ENCODE measurements at places on chromosomes 2 and 18. TPM values are rescaled to one million over a fixed set of nuclear protein-coding genes. Genes with fewer than 3 reads are reported as not detected.

DNA sequence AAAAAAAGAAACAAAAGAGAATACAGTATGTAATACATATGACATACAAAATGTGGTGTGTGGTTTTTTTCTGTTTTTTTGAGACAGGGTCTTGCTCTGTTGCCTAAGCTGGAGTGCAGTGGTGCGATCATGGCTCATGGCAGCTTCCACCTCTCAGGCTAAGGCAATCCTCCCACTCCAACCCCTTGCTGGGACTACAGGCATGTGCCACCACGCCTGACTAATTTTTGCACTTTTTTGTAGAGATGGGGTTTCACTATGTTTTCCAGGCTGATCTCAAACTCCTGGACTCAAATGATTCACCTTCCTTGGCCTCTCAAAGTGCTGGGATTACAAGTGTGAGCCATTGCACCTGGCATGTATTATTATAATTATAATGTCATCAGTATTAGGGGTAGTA, 38.9 kb downstream of the DHX57 start:
- no peak for DNase-seq

DNA sequence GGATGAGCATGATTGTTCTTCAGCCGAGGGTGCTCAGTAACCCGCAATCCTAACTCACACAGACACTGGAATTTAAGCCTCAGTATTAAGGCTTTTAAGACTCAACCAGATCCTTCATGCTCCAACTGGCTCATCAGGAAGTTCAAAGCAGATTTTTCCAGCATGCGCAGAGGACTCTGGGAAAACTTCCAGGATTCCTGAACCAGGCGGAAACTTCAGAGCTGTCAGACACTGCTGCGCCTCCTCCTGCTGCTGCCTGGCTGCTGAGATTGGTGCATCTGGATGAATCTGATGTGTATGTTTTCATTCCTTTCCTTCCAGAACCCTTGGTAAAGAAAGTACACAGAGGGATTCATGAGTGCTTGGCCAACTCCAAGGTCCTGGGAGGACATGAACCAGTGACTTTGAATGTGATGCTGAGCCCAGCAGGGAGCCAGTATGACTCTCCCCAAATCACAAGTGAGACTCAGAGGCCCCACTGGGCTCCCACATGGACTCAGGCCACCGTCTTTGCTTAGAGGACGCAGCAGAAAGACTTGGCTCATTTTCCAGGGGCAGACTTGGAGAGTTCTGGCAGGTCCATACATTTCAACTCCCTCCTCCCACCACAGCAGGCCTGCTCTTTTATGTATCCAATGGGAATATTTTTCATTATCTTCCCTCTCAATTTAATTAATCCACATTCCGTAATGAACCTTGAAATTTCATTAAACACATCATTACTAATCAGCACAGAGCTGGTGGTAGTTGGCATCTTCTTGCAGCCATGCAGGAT, 143.5 kb upstream of the HDAC4 start:
- DNase-seq: peak; percentile 94

GRCh38 chr18:10100196-10100595, 186.4 kb downstream of the VAPA start:
- peak; percentile 42 for DNase-seq

DNA sequence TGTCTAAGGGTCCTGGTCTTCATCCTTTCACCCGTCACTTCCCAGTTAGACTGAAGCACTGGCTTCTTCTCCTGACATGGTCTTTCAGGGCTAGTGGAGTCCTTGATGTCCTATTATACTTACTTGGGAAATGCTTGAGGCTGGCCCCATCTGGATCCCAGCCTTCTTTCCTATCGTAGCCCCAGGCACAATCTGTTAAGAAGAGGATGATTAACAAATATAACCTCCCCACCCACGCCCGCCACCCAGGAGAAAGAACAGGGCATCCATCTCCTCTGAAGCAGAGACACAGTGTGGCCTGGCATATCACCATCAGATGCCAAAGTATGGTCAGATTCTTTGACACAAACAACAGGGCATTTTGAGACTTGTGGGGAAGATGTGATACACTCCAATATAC, 530.1 kb downstream of the SOX11 start:
- no peak for DNase-seq

DNA sequence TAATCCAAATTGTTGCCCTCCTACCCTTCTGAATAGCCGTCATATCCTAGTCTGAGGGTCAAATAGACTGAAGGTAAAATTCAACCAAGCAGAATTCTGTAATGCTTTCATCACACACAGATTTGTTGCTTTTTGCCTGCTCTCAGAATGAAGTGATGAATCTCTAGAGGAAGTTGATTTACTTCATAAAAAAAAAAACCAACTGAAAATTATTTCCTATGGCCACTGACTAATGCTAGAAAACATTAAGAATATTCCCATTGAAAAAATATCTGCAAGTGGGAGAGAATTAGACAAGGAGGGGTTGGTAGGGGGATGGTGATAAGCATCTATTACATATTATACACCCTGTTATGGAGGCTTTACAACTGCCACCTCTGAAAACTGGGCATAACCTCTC, 2.3 kb upstream of the IL1RL2 start:
- no peak for DNase-seq

GRCh38 chr18:10002280-10002679, 88.5 kb downstream of the VAPA start:
- no peak for DNase-seq

DNA sequence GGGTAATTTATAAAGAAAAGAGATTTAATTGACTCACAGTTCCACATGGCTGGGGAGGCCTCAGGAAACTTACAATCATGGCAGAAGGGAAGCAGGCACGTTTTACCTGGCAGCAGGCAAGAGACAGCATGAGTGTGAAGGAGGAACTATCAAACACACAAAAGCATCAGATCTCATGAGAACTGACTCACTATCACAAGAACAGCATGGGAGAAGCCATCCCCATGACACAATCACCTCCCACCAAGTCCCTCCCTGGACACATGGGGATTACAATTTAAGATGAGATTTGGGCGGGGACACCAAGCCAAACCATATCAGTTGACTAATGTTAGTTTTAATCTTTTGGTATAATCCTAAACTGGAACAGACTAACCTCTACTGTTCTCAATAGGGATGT, 49.1 kb upstream of the CPO start:
- no peak for DNase-seq

- DNase-seq: no peak
These were observed 50.5 kb downstream of the CXCR4 start for GRCh38 chr2:136067459-136067858.

- no peak for DNase-seq
These were observed 545.7 kb downstream of the ZEB2 start for GRCh38 chr2:143974262-143974661.

DNA sequence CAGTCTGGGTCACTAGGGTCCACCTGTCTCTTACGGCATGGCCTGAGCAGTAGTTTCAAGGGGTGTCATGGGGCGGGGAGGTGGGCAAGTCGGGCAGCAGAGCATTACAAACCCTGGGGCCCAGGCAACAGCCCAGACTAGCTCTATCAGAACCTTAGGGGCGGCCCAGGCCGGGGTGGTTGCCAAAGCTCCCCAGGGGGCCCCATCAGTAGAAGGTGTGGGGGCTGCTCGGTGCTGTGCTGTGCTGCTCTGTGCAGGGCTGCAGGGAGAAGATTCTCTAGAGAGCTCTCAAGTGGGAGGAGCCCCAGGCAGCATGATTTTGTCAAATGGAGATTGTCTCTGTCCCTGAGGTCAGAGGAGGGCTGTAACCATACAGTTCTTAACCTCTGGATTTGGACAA, 36.4 kb upstream of the SLC14A1 start:
- DNase-seq: no peak

GRCh38 chr18:53385889-53386288, 838.6 kb downstream of the MBD2 start:
- DNase-seq: no peak

DNA sequence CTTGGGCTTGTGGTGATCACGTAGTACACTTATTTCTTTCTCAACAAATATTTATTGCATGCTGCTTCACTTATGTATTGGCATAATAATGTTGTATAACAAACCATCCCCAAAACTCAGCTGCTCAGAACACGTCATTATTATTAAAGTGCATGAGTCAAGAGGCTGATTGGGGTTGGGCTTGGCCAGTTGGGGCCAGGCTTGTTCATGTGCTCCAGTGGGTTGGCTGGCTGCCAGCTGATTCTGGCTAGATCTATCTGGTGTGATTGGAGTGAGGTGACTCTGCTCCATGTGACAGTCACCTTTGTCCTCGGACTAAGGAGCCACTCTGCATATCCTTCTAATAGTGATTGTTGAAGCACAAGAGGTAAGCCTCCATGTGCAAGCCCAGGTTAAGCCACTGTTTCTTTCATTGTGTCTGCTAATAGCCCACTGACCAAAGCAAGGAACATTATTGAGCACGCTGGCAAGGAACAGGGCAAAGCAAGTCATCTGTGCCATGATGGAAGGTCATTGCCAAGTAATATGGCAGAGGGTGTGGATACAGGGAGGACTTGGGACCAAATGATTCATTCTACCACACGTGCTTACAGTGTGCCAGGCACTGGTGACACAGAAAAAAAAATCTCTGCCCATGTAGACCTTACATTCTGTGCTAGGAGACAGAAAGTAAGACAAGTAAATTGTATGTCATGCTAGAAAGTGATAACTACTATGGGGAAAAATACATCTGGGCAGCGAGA, 63.3 kb upstream of the TMEM182 start:
- DNase-seq: no peak

- DNase-seq: no peak
These were observed 3.4 kb downstream of the TMEM185B start for GRCh38 chr2:120219766-120220165.

DNA sequence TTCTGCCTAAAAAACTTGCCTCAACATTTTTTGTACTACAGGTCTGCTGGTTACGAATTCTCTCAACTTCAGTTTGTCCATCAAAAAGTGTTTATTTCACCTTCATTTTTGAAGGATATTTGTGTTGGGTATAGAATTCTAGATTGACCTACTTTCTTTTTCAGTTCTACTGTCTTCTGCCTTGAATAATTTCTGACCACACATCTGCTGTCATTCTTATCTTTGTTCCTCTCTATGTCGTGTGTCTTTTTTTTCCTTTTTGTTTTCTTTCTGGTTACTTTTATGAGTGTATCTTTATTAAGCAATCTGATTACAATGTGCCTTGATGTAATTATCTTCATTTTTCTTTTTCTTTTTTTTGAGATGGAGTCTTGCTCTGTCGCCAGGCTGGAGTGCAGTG, 25.3 kb downstream of the ADCY3 start:
- no peak for DNase-seq

DNA sequence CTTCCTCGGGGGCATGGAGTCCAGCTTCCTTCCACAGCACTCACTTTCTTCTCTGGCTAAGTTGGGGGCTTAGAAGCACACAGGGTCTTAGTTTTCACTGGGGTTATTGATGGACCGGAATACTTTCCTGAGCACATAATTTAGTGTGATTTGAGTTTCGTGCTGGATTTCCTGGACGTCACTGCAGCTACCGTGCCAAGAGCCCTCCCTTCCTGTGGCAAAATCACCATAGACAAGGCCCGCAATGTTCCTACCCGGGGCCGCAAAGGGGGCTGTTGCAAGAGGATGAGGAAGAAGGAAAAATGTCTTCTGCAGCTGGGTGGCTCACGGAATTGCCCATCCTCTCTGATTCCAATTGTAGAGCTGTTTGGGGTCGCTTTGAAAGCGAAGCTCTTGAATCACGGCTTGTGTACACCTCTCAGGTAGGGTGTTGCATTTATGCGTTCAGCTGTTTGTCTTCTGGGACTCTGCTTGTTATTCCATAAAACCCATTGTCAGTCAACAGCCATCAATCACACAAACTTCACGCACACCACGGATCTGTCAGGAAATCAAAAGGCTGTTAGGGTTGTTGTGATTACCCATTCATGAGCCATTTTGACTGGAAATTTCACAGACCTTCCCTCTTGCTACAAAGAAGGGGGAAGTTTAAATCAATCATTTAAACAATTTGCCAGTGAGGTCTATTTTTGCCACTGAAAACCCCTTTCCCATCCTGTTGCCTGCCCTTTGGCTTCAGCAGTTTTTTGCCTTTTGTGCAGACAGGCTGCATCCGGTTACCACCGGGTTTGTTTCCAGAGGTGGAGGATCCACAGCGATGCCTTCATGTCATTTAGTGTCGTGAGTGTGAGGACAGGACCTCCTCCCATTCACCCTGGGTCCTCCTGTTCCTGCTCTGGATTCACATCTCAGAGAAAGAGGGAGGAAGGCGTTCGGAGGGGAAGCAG, 36.0 kb downstream of the SMIM21 start:
- DNase-seq: no peak

DNA sequence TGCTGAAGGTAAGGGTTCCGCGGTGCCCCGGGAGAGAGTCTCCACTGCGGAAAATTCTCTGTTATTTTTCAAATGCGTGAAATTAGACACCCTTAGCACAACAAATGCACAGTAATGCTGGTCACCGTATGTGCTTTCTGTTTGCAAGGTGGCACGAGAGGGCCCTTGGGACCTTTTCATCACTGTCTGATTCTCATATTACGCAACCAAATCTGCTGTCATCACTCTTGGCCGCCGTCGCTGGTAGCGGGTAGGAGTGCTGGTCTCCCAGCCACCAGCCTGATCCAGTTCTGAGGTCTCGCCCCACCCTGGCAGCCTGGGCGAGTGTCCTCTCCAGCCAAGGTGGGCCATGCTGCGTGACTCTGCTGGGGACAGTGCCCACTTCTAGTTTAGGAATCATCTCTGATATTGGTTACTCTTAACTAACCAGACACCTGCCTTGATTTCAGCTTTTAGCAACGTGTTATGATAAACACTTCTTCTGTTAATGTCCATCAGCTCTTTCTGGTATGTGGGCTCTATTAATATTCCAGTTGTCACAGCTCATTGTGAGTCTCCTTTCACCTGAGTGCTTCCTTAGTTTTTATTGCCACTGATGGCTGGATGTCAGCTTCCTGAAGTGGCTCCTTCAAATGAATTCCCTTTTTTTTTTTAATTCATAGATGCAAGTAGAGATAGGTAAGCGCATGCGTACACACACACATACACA, 199.4 kb downstream of the GBX2 start:
- DNase-seq: no peak

ARPC2 gene
- polyA plus RNA-seq: 234 TPM

RSAD2 gene
- polyA plus RNA-seq: 3.6 TPM

LONRF2 gene
- polyA plus RNA-seq: 0.84 TPM

PROKR1 gene
- polyA plus RNA-seq: 1.7 TPM

IL36RN gene
- polyA plus RNA-seq: 5.0 TPM

G6PC2 gene
- not detected for polyA plus RNA-seq

C2orf69 gene
- 8.8 TPM for polyA plus RNA-seq

KIF1A gene
- 6.4 TPM for polyA plus RNA-seq

CNDP1 gene
- 0.29 TPM for polyA plus RNA-seq

ANKRD39 gene
- 7.0 TPM for polyA plus RNA-seq

SLC5A7 gene
- polyA plus RNA-seq: 0.05 TPM

SGO2 gene
- 7.8 TPM for polyA plus RNA-seq

COL5A2 gene
- 297 TPM for polyA plus RNA-seq

POLE4 gene
- 53.6 TPM for polyA plus RNA-seq

All from muscle of leg (tissue), 16 donors.